ENCODE measurements at places on chromosomes 13 and 19.

DNA sequence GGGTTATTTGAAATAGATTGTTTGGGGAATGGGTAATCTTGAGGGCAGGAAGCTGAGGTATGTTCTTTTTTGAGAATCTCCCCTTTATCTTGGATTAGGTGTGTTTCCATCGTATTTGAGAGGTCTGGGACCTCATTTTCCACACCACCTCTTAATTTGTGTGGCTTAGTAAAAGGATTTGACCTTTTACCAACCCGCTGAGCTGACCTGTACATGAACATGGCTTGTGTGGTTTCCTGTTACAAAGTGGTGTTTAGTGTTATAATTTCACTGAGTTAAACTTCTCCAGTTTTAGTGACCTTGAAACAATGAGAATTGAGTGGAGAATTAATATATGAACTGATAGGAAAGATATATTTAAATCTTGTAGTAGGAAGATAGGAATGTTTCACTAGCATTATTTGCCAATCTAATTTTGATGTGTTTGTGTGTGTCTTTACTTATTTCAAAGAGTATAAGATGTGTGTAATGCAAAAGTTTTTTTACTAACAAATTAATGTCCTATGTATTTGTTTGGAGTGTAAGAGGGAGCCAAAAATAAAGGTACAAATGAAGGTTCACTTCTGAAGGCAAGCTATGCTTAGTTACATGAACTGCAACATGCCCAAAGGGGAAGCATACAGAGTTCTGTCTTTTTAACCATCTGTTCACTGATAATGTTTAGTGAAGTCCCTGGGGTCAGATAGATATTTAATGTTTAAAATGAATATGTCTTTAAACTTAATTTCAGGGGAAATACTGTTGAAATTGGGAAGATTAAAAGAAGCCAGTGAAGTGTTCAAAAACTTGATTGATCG is 17.1 kb downstream of the NAA16 start:
- no peak for DNase-seq

DNA sequence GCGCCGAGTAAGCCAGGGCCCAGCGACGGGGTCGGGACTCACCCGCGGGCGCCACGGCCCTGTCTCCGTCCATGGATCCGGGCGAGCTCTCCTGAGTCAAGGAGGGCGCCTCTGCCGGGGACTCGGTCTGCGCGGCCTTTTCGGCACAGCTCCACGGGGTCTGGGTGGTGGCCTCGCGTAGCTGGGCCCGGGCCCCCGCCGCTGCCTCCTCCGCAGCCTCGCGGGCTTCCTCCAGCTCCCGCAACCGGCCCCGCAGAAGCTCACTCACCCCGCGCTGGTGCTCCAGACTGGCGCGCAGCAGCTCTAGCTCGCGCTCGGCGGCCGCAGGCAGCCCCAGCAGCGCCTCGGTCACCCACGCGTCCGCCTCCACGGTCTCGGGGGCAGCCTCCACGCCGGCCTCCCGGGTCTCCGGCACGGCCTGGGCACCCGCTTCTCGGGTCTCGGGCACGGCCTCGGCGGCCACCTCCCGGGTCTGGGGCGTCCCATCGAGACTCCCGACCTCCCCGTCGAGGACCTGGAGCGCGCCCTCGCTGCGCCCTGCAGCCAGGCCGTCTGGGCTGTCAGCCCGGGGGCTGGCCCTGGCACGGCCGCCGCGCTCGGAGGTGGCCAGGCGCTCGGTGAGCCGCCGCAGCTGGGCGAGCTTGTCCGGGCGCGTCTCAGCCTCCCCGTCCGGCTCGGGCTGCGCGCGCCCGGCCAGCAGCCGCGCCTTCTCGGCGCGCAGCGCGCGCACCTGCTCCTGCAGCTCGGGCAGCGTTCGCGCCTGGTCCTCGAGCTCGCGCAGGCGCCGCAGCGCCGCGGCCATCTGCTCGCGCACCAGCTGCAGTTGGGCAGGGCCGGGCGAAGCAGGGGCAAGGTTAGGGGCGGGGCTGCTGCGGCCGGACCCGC is 8.4 kb downstream of the KANK3 start:
- DNase-seq, result peak; percentile 29

DNA sequence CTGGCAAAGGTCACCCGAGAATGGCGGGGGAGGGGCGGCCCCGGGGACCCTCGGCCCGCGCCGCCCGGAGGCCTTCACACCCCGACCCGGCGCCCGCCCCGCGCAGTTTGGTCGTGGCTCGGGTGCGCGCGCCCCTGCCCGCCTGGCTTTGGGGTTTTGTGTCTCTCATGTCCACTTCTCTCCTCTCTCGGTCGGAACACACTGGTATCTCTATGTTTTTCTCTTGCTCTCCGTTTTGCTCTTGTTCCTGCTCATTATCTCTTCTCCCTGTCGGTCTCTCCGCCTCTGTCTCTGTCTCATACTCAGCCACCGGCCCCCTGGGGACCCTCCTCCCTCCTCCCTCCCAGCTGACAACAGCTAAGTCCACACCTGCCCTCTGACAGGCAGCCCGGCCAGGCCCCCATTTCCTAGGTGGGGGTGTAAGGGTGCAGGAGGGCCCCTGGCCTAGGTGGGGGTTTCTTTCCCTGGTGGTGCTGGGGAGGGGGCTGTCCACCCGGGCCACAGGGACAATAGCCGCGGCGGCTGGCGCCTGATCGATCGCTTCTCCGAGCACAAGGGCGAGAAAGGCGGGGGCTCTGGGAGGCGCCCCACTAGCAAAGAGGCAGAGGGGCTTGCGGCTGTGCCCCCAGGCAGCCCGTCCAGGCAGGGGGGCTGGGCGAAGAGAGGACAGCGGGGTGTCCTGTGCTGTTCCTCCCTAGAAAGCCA is 2.3 kb downstream of the ONECUT3 start:
- no peak for DNase-seq

DNA sequence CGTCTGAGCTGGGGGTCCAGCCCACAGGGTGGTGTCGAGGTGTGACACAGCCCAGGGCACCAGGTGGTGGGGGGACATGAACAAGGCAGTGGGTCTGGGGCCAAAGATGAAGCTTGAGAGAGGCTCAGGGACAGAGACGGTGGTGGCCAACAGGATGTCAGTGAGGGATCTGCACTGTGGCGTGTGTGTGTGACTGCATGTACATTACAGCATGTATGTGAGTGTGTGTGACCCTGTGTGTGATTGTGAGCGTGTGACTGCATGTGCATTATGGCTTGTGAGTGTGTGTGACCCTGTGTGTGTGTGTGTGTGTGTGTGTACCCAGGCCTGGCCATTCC is 1.6 kb downstream of the ADAMTS10 start:
- no peak for DNase-seq

DNA sequence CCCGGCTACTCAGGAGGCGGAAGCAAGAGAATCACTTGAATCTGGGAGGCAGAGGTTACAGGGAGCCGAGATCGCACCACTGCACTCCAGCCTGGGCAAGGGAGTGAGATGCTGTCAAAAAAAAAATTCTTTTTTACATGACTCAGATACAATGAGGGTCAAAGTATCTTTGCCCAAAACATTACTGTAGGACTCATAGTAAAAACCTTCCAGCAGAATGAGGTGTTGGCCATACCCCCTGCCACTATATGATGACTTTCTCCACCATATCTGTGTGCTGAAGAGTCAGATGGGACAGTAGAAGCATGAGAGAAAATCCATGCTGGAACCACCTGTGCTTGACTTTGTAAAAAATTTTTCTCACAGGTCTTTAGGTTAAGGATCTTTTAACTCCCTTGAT is 86.7 kb downstream of the COL4A2 start:
- no peak for DNase-seq

DNA sequence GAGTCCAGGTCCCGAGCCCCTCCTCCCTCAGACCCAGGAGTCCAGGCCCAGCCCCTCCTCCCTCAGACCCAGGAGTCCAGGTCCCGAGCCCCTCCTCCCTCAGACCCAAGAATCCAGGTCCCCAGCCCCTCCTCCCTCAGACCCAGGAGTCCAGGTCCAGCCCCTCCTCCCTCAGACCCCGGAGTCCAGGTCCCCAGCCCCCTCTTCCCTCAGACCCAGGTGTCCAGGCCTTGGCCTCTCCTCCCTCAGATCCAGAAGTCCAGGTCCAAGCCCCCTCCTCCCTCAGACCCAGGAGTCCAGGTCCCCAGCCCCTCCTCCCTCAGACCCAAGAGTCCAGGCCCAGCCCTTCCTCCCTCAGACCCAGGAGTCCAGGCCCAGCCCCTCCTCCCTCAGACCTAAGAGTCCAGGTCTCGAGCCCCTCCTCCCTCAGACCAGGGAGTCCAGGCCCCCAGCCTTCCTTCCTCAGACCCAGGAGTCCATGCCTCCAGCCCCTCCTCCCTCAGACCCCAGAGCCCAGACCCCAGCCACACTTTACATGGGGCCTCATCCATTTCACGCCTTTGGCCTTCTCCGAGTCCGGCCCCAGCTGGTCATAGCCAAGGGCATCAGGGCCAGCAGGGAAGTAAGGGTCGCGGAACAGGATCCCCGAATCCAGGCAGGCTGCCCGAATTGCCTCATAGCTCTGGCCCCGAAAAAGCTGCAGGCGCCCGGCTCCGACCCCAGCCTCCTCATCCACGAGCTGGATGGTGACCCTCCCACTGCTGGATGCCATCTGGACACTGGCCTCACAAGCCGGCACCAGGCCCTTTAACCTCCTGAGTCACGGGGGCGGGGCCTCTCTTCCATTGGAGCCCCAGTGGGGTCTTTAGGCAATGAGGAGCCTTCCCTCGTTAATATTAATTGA is 628 bp downstream of the CAPN12 start:
- DNase-seq, result no peak

DNA sequence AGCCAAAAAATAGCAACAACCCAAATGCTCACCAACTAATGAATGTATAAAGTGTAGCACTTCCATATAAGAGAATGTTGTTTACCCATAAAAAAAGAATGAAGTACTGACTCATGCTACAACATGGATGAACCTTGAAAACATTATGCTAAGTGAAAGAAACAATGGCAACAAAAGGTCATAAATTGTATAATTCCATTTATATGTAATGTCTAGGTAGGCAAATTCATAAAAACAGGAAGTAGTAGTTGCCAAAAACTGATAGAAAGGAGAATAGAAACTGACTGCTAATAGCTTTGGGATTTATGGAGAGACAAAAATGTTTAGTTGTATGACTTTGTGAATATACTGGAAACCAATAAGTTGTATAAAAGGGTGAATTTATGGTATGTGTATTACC is 21.6 kb downstream of the MYCBP2 start:
- DNase-seq, result no peak

GRCh38 chr13:102028206-102028605 is 373.6 kb downstream of the FGF14 start:
- no peak for DNase-seq

GRCh38 chr13:80214521-80214991 is 126.4 kb downstream of the SPRY2 start:
- DNase-seq, result no peak

DNA sequence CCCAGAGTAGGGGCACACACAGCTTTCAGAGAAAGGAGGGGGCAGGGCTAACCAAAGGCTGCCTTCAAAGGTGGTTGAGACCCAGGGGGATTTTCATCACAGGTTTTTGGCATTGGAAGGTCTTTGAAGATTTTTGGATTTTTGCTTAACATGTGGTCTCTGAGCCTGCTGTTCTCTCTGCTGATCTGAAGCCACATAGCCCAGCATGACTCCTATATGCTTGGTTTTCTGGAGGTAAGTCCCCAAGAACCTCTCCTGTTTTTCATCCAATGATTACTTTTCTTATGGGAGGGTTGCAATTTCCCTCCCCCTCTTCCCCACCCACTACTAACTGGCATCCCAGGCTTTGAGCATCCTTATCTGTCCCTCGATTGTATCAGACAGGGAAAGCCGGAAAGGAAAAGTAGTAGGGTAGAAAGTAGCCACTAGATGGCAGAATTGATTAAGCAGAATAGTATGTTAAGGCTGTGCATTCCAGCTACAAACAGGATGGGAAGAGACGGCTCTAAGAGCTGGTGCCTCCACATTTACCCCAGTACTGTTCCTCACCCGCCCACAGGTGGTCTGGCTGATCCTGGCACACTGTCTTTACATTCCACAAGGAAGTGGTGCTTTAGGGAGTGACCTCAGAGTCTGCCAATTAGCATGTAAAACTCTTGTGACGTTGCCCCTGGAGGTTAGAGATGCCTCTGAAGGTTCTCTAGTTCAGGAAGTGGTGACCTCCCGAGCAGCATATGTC is 218.9 kb upstream of the EDNRB start:
- peak; percentile 8 for DNase-seq

DNA sequence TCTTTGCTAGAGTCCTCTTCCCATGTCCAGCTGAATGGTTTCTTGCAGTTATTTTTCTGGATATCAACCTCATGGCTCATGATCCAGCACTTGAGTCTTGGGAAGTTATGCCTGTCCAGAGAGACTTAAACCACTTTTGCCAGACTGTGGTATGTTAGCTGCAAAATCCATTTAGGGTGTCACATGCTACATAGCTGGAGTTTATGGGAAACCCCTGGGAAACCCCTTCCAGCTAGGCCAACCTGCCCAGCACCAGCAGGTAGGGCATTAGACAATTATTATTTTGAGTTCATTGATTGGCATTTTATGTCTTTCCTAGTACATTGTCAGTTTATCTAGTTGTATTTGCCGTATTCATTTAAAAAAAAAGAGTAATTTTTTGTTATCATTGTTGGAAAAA is 797.8 kb downstream of the EFNB2 start:
- DNase-seq, result no peak

DNA sequence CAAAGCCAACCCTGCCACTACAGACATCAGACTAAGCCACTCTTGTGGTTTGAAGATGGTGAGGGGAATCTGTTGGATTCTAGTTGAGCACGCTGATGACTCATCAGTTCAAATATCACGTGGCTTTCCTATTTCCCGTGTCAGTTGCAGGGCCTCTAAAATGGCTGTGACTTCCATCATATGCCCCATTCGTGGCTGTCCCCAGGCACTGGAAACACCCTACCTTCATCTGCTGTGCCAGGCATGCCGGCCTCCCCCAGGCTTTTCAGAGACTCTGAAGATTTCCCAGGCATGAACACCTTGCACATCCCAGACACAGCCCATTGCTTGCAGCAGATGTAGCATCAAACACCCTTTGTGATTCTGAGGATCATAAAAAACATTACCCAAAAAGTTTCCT is 659.9 kb downstream of the UQCRFS1 start:
- no peak for DNase-seq

DNA sequence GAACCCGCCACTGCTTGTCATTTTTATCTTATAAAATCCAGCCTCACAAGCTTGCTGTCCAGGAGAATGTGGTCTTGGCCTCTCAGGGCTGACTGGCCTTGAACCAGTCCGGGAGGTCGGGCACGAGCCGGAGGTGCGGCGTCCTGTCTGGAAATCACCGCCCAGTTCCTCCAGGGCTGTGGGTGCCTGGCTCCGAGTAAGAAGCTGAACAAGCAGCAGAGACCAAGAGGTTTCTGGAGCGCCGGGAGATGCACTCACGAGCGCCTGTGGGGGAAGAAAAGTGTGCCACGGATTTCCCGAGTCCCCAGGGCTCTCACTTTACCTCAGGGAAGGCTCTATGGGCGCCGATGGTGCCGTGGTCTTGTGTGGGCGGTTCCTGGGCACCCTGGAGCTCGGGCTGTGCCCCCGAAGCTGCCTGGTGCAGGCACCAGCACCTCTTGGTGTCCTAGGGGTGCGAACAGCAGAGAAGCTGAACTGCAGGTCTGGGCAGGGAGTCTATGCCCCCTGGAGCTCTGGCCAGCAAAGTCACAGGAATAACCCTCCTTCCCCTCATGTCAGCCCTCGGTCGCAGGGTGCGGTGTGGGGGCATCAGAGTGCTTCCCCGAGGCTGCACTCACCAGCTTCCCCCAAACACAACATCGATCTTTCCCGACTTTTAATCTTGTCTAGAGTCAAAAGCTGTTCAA is 50.0 kb downstream of the GAS6 start:
- DNase-seq, result no peak

GRCh38 chr13:40755082-40755700 is 15.8 kb downstream of the MRPS31 start:
- no peak for DNase-seq

- DNase-seq, result no peak
Observed at GRCh38 chr19:7746903-7747884, at the start of gene CD209. CD209 (minus strand) TSS chr19:7747534; CDS start chr19:7747511, 23 bp downstream.

GRCh38 chr19:31470952-31471351 is 121.7 kb upstream of the TSHZ3 start:
- no peak for DNase-seq

- DNase-seq, result no peak
Observed at GRCh38 chr13:70844391-70845108, 736.3 kb upstream of the KLHL1 start.

Measured in NCI-H446 treated with DMSO at 0.1 percent for 48 hours (cell line).